ENCODE measurements at places on chromosomes 2 and 18. TPM values are rescaled to one million over a fixed set of nuclear protein-coding genes. Genes with fewer than 3 reads are reported as not detected.

The EPAS1 gene
- 200 TPM for total RNA-seq

- DNase-seq = no peak
Measured at GRCh38 chr2:235850289-235850688, 317.9 kb downstream of the GBX2 start.

The NPC1 gene
- total RNA-seq = 9.8 TPM

The MRO gene
- 5.3 TPM for total RNA-seq

DNA sequence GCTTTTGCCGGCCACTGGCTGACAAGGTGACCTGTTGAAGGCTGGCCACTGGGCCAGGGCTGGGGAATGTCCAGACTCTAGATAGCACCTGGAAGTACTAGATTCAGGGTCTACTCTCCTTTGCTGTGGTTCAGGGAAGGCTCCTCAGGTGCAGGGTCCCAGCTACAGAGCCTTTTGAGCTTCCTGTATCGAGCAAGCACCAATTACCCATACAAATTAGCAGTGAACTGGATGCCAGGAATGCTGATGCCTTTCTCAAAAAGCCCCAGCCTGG, 213.4 kb downstream of the CYP26B1 start:
- no peak for DNase-seq

DNA sequence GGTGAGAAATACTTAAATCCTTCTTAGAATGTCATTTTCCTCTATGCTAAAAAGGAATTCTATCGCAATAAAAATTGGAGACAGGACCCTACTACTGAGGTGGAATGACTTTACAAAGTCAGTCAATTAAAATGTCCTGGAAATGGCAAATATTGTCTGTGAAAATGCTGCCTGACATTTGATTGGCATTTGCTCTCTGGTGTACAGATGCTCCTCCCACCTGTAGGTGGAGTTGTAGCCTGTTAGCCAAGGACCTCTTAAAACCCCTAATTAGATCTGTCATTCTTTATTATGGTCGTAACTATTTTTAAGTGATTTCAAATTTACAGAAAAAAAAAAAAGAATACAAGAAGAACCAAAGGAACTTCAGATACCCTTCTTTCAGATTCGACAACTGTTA, 393.1 kb upstream of the KLHL29 start:
- DNase-seq = no peak

The CENPA gene
- 0.51 TPM for total RNA-seq

- DNase-seq = no peak
Measured at GRCh38 chr2:3294069-3294468, 83.5 kb downstream of the EIPR1 start.

Measured in Right ventricle myocardium superior (tissue), 1 donor.